HEK293T (cell line): ENCODE measurements at places on chromosomes 2 and 18.

DNA sequence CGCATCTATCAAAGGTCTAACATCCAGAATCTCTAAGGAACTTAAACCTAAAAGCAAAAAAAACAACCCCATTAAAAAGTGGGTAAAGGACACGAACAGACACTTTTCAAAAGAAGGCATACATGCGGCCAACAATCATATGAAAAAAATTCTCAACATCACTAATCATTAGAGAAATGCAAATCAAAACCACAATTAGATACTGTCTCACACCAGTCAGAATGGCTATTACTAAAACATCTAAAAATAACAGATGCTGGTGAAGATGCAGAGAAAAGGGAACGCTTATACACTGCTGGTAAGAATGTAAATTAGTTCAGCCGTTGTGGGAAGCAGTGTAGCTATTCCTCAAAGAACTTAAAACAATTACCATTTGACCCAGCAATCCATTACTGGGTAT, 38.0 kb downstream of the PPP3R1 start:
- no peak for DNase-seq

- peak; percentile 42 for DNase-seq
Observed at GRCh38 chr2:218398437-218399390, 954 bp upstream of the CTDSP1 start.

GRCh38 chr2:179951680-179952079, 55.4 kb downstream of the CWC22 start:
- DNase-seq, result no peak

DNA sequence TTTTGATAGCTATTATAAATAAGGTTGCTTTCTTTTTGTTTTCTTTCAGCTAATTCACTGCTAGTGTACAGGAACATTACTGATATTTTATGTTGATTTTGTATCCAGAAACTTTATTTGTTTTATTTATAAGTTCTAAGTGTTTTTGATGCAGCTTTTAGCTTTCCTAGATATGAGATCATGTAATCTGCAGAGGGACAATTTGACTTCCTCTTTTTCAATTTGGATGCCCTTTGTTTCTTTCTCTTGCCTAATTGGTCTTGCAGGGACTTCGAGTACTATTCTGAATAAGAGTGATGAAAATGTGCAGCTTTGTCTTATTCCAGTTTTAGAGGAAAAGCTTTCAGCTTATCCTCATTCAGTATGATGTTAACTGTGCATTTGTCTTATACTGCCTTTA, 643.4 kb upstream of the CDH2 start:
- no peak for DNase-seq

GRCh38 chr18:2135309-2135708, 436.0 kb downstream of the METTL4 start:
- no peak for DNase-seq

GRCh38 chr2:162301877-162302276, 16.6 kb downstream of the IFIH1 start:
- DNase-seq, result no peak

GRCh38 chr2:235088496-235088921, 136.7 kb downstream of the SH3BP4 start:
- DNase-seq, result no peak

- no peak for DNase-seq
Observed at GRCh38 chr2:231124838-231125568, at the start of gene HTR2B. Gene HTR2B, minus strand, starts transcription at chr2:231125042. Its CDS starts 1,278 bp downstream, at chr2:231123764.

DNA sequence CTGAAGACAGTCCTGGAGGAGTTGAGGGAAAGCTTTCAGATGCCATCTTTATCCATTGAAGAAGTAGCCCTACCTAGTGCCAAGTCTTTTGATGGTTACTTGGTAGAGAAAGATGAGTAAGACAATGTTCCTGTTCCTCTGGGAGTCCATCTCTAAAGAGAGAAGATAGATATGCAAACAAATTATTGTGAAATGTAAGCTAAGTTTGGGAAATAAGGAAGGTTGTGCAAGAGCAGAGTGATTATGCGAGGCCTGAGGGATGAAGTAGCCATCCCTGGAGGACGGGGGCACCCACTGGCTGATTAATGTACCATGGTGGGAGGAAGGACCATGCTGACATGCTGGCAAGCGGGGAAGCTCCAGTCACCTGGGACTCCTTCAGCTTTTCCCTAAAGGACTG, 994 bp upstream of the DTNA start:
- DNase-seq, result no peak

- no peak for DNase-seq
Observed at GRCh38 chr2:74347303-74347702, 4.1 kb upstream of the SLC4A5 start.

DNA sequence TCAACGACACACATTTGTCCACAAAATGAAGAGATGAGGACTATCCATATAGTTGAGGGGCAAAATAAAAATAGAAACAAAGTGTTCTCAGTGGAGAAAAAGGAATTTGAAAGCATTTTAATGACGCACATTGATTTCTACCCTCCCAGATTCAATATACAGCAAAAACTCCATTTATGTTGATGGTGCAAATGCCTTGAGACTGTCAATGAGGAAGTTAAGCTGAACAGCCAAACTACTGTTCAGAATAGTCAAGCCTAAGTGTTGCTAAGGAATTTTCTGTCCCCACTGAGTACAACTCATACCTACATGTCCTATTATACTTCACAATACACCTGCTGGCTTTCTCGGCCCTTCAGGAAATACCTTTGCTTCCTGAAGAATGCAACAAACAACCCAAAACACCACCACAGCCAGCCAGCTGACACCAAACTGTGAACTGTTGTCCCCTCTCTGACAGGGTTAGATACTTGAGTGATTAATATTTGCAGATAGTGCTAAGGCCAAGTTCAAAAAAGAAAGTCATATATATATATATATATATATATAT, 27.8 kb upstream of the DARS1 start:
- no peak for DNase-seq

DNA sequence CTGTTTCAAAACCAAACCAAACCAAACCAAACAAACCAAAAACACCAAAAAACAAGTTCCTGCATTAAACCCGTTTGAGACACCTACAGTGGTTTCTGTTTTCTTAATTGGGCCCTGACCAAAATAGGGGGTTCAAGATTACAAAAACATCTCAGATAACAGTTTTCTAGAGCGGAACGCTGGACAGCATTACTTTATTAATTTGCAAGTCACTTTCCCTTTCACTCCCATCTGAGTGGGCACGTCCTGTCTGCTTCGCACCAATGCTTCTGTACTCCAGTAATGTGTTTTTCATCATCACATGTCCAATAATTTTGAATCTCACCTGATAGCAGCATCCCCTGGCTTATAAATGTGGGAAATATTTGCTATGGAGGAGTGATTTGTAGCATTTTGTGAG, 11.7 kb upstream of the MYO1B start:
- DNase-seq, result no peak

- DNase-seq, result no peak
Observed at GRCh38 chr2:85439986-85440385, 21.5 kb downstream of the SH2D6 start.

GRCh38 chr2:117646099-117646498, 168.4 kb upstream of the DDX18 start:
- no peak for DNase-seq

- no peak for DNase-seq
Observed at GRCh38 chr18:61281431-61281830, 51.8 kb upstream of the CDH20 start.

GRCh38 chr2:148593421-148593820, 51.1 kb upstream of the EPC2 start:
- DNase-seq, result no peak

DNA sequence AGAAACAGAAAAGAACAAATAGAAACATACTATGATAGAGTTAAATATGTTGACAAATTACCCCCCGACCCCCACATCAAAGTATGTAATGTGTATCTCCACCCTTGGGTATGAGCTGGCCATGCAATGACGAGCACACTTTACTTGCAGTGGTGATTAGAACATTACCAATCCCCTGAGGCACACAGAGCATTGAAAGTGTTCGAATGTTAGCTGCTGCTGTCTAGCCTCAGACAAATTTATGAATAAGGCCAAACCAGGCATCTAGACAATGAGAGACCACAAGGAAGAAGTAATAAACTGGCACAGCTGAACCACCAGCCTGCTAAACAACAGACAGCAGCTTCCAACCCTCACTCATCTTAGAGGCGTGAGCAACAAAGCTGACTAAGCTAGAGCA, 380.5 kb downstream of the DSEL start:
- no peak for DNase-seq

- no peak for DNase-seq
Observed at GRCh38 chr18:25111377-25112288, 240.3 kb downstream of the ZNF521 start.

- DNase-seq, result no peak
Observed at GRCh38 chr2:28644760-28645159, 106.9 kb upstream of the PPP1CB start.
